Anterior cingulate cortex (tissue), 58 donors: ENCODE measurements at places on chromosomes 6 and 20.
A peak's percentile ranks its signal among the peaks of the same experiment; 100 is the strongest.

- DNase-seq: no peak
Observed at GRCh38 chr20:35866418-35867202, 87.7 kb downstream of the SCAND1 start.

DNA sequence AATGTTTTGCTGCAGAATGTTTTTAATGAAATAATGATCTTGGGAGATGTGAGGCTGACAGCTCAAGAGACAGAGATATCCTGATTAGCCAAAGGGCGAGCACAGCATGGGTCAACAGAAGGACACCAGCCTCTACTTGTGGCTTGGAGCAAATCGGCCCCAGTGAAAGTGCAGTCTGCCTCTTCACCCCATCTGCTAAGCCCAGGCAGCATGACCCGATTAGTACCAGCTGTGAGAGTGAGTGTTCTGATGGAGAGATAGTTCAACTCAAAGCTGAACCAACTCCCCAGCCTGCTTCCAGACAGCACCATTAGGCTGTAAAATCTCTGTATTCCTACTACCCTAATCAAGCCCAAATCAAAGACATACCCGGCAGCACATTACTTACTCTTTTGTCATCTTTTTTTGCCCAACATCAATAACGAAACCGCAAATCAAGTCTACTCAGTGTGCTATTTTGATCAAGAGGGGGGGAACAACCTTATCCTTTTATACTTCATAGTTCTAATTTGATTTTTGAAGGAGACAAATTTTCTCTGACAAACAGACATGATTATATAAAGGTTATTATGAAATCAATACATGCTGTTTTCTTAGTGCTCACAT lies 514.1 kb upstream of the NRSN1 start:
- DNase-seq: no peak

- no peak for DNase-seq
Observed at GRCh38 chr20:52593654-52594053, 378.5 kb upstream of the TSHZ2 start.

GRCh38 chr6:88763160-88763559 lies 200.3 kb downstream of the RNGTT start:
- no peak for DNase-seq

DNA sequence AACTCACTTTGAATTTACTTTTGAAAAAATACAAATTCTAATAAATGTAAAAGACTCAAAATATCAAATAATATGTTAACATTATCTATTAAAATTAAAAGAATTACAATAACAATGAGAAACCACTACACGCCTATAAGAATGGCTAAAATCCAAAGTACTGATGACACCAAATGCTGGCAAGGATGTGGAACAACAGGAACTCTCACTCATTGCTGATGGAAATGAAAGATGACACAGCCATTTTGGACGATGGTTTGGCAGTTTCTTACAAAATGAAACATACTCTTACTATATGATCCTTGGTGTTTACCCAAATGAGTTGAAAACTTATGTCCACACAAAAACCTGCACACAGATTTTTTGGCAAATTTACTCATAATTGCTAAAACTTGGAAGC lies 15.6 kb upstream of the STX11 start:
- DNase-seq: no peak

- DNase-seq: no peak
Observed at GRCh38 chr20:53124075-53124551, 152.0 kb downstream of the TSHZ2 start.

- DNase-seq: no peak
Observed at GRCh38 chr20:4512891-4513550, 208.7 kb upstream of the PRND start.

GRCh38 chr6:5012519-5012918 lies 8.7 kb upstream of the RPP40 start:
- no peak for DNase-seq

- no peak for DNase-seq
Observed at GRCh38 chr6:126685182-126685581, 345.3 kb downstream of the CENPW start.

DNA sequence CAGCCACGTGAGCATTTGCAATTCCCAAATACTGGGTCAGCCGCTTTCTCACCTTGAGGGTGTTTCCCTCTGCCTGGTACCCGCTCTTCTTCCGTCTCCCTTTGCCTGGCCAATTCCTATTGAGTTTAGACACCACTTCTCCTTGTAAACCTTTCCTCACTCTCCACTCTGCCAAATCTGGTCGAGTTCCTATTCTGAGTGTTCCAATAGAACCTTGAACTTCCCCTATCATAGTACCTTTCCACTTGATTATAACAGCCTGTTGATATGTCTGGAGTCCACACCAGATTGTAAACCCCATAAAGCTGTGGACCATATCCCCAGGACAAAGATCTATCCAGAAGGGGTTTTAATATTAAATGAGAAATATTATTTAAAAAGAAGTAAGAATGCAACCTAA lies 36.0 kb upstream of the EDN1 start:
- no peak for DNase-seq

GRCh38 chr6:56497691-56498090 lies 145.0 kb downstream of the DST start:
- no peak for DNase-seq

DNA sequence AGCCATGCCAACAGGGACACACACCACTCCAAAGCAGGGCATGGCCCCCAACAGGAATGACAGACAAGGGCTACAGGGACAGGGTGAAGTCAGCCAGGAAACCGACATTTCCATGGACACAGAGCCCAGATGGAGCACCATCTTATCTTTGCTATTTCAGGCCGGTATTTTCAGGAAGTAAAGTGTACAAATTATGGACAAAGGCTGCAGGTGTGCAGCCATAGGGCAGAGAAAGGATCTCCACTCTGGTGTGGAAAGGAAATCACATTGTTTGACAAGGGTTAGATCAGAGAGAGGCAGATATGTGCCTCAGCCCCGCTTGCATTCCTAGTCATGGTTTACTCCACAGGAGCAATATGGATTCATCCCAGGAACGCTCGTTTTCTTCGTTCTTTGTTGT lies 81.7 kb upstream of the SLC22A23 start:
- no peak for DNase-seq

- DNase-seq: no peak
Observed at GRCh38 chr20:34127792-34128191, 15.7 kb upstream of the EIF2S2 start.

GRCh38 chr20:10217721-10218410 lies 764 bp upstream of the SNAP25 start:
- peak; percentile 71 for DNase-seq

GRCh38 chr6:66238851-66239250 lies 531.8 kb upstream of the EYS start:
- DNase-seq: no peak

GRCh38 chr6:151054306-151054705 lies 185.5 kb upstream of the AKAP12 start:
- no peak for DNase-seq

DNA sequence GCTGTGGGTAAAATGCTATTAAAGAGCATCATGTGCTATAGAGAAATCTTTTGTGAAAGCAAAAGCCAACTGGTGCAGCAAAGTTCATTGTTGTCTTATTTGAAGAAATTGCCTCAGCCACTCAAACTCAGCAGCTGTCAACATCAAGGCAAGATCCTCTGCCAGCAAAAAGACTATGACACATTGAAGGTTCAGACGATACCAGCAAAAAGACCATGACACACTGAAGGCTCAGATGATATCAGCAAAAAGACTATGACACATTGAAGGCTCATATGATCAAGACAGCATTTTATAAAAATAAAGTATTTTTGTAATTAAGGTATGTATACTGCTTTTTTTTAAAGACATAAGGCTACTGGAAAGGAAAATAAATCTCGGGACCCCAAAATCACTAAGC lies 118.4 kb upstream of the RUNX2 start:
- no peak for DNase-seq

DNA sequence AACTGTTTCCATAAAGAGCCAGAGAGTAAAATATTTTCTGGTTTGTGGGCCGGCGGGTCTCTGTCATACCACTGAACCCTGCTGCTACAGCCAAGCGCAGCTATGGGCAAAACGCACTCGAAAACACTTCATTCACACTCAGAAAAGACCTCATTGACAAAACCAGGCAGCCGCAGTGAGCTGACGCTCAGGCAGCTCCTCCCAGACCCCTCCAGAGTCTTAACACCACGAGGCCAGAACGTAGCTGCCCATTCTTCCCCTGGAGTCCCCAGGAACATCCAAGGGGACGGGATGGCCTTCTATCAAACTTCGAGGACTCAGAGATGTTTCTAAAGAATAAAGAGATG lies 35.6 kb upstream of the ZBP1 start:
- no peak for DNase-seq

DNA sequence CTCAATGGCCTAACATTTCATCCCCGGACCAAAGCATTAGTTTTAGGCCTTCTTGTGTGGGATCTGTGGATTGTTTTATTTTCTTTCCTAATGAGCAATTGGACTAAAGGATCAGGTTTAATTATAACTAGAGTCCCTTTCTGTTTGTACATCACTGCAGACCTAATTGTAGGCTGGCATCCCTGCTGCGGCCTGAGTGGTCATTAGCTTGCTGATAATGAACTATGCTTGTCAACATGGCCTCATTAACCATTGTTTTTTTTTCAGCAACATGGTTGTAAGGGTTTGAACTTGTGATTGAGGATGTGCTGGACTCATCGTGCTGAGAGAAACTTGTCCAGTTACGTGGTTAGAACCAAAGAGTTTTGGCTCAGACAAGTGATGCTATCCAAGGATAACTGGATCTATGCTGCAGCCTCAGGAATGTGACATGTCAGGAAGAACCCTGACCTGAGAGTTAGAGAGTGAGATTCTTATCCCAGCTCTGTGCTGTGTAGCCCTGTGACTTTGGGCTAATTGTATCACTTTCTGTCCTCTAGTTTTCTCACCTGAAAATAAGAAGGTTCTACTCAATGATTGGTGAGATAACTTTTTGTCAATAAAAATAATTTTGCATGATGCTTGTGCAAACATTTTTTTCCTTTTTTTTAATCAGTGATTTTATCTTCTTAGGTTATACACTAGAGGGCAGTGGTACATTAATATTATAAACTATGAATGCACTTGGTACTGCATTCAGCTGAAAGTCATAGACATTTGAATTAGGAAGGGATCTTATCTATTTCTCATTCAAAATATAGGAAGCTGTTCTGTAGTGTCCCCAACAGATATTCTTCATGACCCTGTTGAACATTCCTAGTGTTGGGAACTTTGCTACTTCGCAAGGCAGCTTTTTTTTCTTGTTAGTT lies 140.9 kb downstream of the RNF144B start:
- no peak for DNase-seq

- no peak for DNase-seq
Observed at GRCh38 chr6:43262780-43263313, 19.6 kb downstream of the TTBK1 start.

GRCh38 chr20:37381621-37382471 lies 35.9 kb downstream of the SRC start:
- DNase-seq: no peak

- DNase-seq: no peak
Observed at GRCh38 chr6:110352563-110353262, 5.4 kb downstream of the METTL24 start.

GRCh38 chr6:130693944-130694343 lies 133.3 kb upstream of the SMLR1 start:
- no peak for DNase-seq

DNA sequence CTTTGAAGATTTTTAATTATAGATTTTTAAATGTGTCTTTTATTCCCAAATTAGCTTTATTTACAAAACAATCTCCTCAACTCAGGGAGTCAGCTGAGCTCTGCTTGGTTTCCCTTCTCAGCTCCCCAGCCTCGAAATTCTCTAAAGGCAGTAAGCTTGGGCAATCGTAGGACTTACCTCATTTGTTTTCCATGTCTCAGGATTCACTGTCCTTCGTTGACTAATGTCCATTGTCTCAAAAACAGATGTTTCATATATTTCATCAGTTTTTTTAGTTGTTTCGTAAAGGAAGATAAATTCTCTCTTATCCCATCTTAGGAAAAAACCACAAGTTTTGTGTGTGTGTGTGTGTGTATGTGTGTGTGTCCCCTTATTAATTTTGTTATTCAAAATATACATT lies 102.2 kb upstream of the ADGRF1 start:
- DNase-seq: no peak
